Testis (tissue), 5 donors: ENCODE measurements at places on chromosomes 6 and 20. TPM values are rescaled to one million over a fixed set of nuclear protein-coding genes. Genes with fewer than 3 reads are reported as not detected.
A peak's percentile ranks its signal among the peaks of the same experiment; 100 is the strongest.

DNA sequence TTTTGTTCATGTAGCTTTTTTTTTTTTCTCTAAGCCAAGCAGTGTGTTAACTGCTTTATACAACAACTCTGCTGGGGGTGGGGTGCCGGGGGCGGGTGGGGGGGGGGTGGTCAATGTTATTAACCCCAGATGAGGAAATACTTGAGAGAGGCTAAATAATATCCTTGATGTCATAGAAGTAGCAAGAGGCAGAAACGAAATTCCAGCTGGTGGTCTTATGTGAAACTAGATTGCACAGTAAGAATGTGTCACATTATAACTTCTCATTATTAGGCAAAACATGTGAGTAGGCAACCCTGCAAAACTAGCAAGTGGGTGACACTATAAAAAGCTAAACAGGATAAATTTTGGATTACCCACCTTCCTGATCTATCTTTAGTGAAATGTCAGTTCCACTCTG lies 12.8 kb downstream of the MYLK4 start:
- peaks cover 14% of the 10 kb centered on the region for H3K4me1 ChIP-seq
- no peaks in the 10 kb centered on the region for H3K36me3 ChIP-seq
- DNase-seq, result no peak
- H3K27ac ChIP-seq, result no peak overlapping the region
- no peak overlapping the region for H3K4me3 ChIP-seq

GRCh38 chr20:62059401-62059800 lies 6.3 kb downstream of the TAF4 start:
- H3K27me3 ChIP-seq, result no peaks in the 10 kb centered on the region
- peak; percentile 10 for DNase-seq
- H3K4me3 ChIP-seq, result no peak overlapping the region
- H3K27ac ChIP-seq, result no peak overlapping the region
- H3K36me3 ChIP-seq, result no peaks in the 10 kb centered on the region

GRCh38 chr6:167407239-167408064 lies 82.6 kb downstream of the TTLL2 start:
- H3K4me3 ChIP-seq, result no peak overlapping the region
- H3K4me1 ChIP-seq, result no peaks in the 10 kb centered on the region
- no peaks in the 10 kb centered on the region for H3K36me3 ChIP-seq
- no peak overlapping the region for H3K27ac ChIP-seq
- no peak for DNase-seq

- peak; percentile 45 for DNase-seq
- H3K36me3 ChIP-seq, result no peaks in the 10 kb centered on the region
- H3K4me3 ChIP-seq, result no peak overlapping the region
- H3K27me3 ChIP-seq, result no peaks in the 10 kb centered on the region
These were observed 215.0 kb upstream of the PLCB4 start for GRCh38 chr20:8853805-8854338.

DNA sequence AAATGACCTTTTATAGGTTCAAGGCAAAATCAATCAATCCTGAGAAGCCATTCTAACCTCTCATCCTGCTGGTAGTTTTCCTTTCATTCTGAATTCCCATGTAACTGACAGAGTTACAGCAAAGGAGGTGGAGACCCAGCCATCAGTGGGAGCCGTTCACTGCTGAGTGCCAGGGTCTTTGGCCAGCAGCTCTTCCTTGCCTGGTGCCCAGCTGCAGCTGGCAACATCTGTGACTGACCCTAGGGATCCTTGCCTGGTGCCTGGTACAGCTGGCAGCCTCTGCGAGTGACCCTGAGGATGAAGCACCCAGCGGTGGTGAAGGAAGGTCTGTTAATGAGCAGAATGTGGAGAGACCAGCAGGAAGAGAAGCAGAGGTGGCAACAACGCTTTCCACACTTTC lies 314.6 kb downstream of the THBS2 start:
- H3K27ac ChIP-seq, result no peak overlapping the region
- H3K36me3 ChIP-seq, result no peaks in the 10 kb centered on the region
- peaks cover 16% of the 10 kb centered on the region for H3K4me1 ChIP-seq

DNA sequence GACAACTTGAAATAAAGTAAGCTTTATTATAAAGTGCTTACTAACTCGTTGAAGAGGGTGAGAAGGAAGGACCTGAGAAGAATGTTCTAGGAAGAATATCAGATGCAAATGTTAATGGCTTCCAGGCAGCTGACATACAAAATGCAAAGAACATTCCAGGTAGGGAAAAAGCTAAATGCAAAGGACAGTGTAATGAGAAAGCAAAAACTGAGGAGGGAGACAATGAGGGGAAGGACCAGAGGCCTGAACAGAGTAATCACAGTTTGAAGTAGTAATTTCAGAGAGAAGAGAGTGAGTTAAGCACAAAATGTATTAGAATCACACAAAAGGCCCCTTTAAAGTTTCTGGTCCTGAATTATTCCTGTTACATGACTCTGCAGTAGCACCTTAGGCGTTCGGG lies 81.3 kb downstream of the HMGCLL1 start:
- no peaks in the 10 kb centered on the region for H3K27me3 ChIP-seq
- no peaks in the 10 kb centered on the region for H3K36me3 ChIP-seq
- no peak for DNase-seq
- no peak overlapping the region for H3K27ac ChIP-seq
- H3K4me1 ChIP-seq, result no peaks in the 10 kb centered on the region

DNA sequence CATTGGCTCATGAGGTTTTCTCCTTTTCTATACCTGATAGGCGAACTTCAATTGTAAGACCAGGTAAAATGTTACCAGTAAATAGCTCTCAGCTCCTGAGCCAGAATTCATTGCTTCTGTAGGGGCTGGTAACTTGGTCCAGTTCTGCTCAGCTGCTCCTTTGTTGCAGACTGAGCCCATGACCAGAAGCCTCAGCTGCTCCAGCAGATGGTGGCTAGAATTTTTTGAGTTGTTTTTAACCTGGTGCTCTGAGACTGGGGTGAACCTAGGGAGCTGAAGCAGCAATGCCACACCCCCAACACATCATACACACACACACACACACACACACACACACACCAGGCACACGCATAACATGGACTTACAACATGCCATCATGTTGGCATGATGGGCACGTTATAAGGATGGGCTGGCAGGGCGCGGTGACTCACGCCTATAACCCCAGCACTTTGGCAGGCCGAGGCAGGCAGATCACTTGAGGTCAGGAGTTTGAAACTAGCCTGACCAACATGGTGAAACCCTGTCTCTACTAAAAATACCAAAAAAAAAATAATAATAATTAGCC lies 103.1 kb downstream of the QRSL1 start:
- H3K4me1 ChIP-seq, result no peaks in the 10 kb centered on the region
- no peak overlapping the region for H3K27ac ChIP-seq
- no peak for DNase-seq
- no peaks in the 10 kb centered on the region for H3K36me3 ChIP-seq

GRCh38 chr6:169048865-169049205 lies 204.8 kb downstream of the THBS2 start:
- H3K4me3 ChIP-seq, result no peak overlapping the region
- H3K4me1 ChIP-seq, result no peaks in the 10 kb centered on the region
- H3K27ac ChIP-seq, result no peak overlapping the region
- no peak for DNase-seq

DNA sequence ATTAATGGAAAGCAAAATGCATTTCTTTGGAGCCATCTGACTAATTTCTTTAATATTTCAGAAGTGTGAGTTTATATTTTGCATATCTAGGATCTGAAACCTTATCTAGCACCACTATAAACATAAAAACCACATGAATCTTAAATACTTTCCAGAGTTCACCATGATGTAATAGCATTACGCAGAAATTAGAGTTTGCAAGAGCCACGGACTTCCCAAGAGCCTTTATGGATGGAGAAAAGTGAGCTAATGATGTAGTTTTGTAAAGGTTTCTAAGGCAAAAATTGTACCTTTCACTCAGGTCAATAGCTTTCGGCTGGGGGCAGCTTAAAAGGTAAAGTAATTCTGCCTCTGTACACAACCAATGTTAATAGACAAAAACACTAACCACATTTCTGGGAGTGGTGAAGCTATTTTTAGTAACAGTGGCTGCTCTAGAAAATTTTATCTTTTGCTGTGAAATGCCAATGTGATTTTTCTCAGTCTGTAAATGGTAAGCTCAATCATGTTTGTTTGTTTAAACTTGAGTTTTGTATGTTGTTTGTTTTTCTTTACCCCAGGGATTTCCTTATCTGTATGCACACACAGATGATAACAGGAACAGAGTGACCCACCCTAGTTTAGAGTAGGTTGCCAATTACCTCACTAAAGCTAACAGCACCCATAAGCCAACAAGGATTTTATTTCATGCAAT lies 80.5 kb downstream of the FILIP1 start:
- DNase-seq, result no peak
- H3K36me3 ChIP-seq, result no peaks in the 10 kb centered on the region
- no peaks in the 10 kb centered on the region for H3K27me3 ChIP-seq

DNA sequence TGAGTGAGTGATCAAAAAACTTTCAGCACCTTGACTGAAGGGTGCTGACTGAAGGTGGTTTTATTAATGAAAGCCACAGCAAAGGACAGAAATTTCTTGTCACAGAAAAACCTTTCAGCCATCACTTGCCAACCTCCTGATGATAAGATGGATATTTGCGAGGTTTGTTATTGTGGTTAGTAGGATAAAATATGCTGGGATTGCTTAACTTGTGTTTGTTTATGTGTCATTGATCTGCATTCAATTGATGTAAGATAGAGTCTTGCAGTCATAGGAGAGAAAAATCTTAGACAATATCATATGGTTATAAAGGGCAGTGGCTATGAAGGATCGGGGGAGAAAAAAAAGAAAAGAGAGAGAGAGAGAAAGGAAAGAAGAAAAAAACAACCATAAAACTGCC lies 1.2 kb downstream of the TSBP1 start:
- H3K27me3 ChIP-seq, result no peaks in the 10 kb centered on the region
- no peak overlapping the region for H3K27ac ChIP-seq
- H3K36me3 ChIP-seq, result no peaks in the 10 kb centered on the region
- no peak for DNase-seq

DNA sequence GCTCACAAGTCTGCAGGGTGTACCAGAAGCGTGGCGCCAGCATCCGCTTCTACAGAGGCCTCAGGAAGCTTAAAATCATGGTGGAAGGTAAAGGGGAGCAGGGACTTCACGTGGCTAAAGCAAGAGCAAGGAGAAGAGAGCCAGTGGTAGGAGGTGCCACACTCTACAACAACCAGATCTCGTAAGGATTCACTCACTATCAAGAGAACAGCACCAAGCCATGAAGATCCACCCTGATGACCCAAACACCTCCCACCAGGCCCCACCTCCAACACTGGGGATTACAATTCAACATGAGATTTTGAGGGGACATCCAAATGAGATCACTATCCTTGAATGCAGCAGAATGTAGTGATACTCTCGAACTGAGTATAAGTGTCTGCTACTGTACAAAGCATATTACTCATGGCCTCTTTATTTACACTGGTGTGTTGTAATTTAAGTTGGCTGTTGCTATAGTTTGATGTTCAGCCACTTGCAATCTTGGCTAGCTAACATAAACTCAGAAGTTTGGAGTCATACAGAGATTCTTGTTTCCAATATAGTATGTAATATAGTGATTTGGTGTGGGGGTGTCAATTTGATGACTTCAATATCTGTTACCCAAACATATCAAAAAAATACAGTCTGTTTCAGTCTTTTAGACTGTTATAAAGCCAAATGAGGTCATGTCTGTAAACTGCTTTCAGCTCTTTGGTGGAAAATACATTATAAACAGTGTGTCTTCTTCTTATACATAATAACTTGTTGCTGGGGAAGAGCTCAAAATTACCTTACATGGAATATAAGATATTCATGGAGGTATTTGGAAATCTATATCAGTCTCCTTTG lies 39.4 kb upstream of the MYLIP start:
- H3K4me3 ChIP-seq, result no peak overlapping the region
- H3K36me3 ChIP-seq, result no peaks in the 10 kb centered on the region
- DNase-seq, result no peak

- no peak for DNase-seq
- no peaks in the 10 kb centered on the region for H3K27me3 ChIP-seq
- H3K36me3 ChIP-seq, result no peaks in the 10 kb centered on the region
- H3K27ac ChIP-seq, result no peak overlapping the region
- no peak overlapping the region for H3K4me3 ChIP-seq
- no peaks in the 10 kb centered on the region for H3K4me1 ChIP-seq
These were observed 10.4 kb downstream of the CEP57L1 start for GRCh38 chr6:109105681-109106080.

DNA sequence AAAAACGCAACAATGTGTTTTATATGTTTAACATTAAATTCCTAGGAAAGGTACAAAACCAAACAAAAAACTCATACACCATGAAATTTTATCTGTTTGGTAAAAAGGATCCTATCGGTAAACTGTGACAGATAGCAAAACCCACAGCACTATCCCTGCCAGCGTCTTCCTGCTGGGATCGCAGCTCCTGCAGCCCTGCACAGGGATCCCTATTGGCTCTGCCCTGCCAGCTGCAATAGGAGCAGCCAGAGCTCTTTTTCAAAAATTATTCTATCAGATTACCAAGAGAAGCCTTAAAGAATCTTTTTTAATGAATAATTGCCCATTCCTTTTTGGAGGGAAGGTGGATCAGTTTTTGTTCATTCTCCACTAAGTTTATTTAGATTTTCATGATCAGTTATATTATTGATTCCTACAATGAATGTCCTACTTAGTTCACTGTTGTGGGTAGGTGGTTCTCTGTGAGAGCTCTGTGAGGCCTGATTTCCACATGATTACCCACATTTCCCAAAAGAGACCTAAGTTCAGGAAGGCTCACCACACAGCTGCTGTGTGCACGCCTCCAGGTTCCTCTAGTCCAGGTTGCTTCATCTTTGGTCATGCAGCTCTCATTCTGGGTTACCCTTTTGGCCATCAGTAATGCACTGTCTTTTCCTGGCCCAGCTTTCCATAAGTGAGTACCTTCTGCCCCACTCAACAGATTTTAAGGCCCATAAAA lies 293.8 kb downstream of the FRK start:
- H3K27me3 ChIP-seq, result no peaks in the 10 kb centered on the region
- H3K4me1 ChIP-seq, result no peaks in the 10 kb centered on the region
- H3K4me3 ChIP-seq, result no peak overlapping the region
- no peak for DNase-seq
- no peak overlapping the region for H3K27ac ChIP-seq
- H3K36me3 ChIP-seq, result no peaks in the 10 kb centered on the region

GRCh38 chr20:53865901-53866793 lies 204.2 kb downstream of the BCAS1 start:
- H3K27me3 ChIP-seq, result no peaks in the 10 kb centered on the region
- no peak for DNase-seq
- peak overlapping the region; percentile 83 for H3K27ac ChIP-seq
- peaks cover 15% of the 10 kb centered on the region for H3K4me1 ChIP-seq
- no peaks in the 10 kb centered on the region for H3K36me3 ChIP-seq
- no peak overlapping the region for H3K4me3 ChIP-seq

The DOP1A gene
- total RNA-seq, result 72.7 TPM

The GTSF1L gene
- 202 TPM for total RNA-seq

The STMN3 gene
- total RNA-seq, result 8.4 TPM

The ADAM33 gene
- total RNA-seq, result 61.1 TPM

The NKAIN2 gene
- total RNA-seq, result 0.71 TPM

The ELOVL5 gene
- 206 TPM for total RNA-seq

The POM121L2 gene
- 4.2 TPM for total RNA-seq

The RIPOR3 gene
- total RNA-seq, result 22.1 TPM

The TCF15 gene
- total RNA-seq, result 2.7 TPM

The PLTP gene
- total RNA-seq, result 53.3 TPM

The CCN5 gene
- total RNA-seq, result 152 TPM

The GATA5 gene
- total RNA-seq, result 54.5 TPM

The SAPCD1 gene
- total RNA-seq, result 10.4 TPM

The PTP4A1 gene
- 39.6 TPM for total RNA-seq

The TRIM40 gene
- 0.19 TPM for total RNA-seq
